ENCODE measurements at places on chromosomes 5 and 9.

- DNase-seq = no peak
Measured at GRCh38 chr5:52727576-52727975, 60.1 kb upstream of the ITGA1 start.

DNA sequence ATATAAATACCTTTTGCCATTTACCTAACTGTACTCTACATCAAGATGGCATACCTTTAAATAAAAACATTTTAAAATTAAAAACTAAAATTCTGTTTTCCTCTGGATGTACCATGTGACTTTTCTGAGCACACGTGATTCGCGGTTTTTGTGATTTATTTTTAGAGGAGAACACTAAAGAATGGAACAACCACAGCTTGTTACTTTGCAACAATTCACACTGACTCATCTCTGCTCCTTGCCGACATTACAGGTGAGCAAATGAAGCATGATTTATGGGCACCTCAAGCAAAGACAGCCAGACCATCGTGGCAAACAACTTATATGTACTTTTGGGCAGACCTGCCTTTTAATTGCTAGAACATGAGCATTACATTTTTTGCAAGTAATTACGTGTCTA lies 61.3 kb downstream of the GDA start:
- DNase-seq = no peak

DNA sequence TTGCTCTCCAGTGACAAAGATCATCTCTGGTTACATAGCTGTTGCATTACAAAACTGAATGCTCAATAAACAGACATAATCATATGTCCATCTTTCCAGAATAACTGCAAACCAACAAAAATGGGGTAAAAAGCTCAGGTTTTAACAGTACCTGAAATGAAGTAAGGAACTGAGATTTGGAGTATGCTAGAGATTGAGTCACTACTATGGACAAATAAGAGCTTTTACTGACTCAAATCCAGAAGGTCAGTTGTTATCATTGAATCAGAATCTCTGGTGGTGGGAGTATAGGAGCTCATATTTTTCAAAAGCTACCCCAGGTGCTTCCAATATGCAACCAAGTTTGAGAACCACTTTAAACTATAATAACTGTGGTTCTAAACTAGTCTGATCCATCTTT lies 4.1 kb upstream of the RAPGEF6 start:
- DNase-seq = no peak

DNA sequence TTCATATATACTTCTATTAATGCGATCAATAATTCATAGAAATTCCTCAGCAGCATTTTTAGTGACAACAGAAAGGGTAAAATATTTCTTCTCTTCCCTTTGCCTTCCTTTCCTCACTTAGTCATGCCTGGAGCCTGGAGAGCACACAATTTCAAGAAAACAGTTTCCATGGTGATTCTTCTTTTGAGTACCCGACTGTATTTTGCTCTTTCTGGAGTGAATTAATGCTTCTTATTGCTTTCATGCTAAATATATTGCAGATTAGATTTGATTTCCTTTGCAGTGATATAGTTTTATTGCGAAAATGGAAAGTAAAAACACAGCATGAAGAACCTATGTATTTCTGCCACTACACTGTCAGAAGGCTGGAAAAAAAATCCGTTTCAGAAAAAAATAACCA lies 153.5 kb downstream of the PPP2R2B start:
- no peak for DNase-seq

GRCh38 chr9:124183772-124184171 lies 74.0 kb upstream of the NEK6 start:
- no peak for DNase-seq

DNA sequence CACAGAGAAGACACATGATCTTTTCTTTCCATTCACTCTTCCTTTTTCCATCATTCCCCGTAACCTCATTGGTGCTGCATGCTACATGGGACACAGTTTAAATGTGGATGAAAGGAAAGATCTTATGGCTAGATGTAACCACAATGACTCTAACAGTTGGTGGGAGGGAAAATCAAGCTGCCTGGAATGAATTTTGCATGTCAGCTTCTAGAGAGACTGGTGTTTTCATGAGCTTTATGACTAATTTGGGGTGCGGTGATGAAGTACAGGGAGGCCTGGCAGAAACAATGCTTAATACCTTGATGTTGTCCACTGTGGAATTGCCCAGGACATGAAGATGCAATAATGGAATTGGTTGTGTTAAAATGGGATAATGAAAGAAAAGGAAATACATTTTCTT lies 55.9 kb upstream of the MYO10 start:
- DNase-seq = no peak

DNA sequence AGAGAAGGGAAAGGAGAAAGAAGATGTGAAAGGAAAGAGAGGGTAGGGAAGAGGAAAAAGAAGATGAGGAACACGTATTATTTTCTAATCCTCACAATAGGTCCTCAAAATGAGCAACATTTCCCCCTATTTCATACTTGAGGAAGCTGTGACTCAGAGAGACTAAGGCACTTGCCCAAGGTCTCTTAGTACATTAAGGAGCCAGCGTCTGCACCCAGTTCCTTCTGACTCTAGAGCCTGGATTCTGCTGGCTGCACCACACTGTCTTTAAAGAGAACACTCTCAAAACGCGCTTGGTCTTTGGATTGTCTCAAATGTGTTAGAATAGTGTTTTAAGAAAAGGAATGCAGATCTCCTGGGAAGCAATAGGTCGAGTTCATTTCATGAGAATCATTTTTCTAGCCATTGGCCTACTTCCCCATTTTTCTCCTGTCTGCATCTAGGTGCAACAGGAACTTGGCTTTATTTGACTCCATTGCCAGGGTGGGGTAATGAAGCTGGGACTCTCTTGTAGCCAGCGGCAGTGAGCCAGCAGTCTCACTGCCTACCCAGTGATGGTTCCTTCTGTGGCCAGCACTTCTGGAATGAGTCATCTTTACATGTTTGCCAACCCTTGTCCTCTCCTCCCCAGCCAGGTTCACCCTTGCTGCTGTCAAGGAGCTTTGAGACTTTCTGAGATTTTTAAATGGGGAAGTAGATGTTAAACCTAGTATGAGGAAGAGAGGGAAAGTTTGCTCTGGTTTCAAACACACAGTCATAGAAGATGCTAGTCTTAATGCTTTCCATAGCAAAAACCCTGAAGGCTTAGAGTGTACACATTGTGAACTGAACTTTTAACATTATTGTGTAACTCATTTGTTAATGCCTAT lies 82.7 kb downstream of the DOCK8 start:
- peak; percentile 51 for DNase-seq

- no peak for DNase-seq
Measured at GRCh38 chr5:119347574-119347973, 8.2 kb upstream of the TNFAIP8 start.

GRCh38 chr5:23072179-23072578 lies 219.0 kb upstream of the CDH12 start:
- no peak for DNase-seq

- peak; percentile 50 for DNase-seq
Measured at GRCh38 chr9:110148384-110148783, 59.6 kb downstream of the C9orf152 start.

DNA sequence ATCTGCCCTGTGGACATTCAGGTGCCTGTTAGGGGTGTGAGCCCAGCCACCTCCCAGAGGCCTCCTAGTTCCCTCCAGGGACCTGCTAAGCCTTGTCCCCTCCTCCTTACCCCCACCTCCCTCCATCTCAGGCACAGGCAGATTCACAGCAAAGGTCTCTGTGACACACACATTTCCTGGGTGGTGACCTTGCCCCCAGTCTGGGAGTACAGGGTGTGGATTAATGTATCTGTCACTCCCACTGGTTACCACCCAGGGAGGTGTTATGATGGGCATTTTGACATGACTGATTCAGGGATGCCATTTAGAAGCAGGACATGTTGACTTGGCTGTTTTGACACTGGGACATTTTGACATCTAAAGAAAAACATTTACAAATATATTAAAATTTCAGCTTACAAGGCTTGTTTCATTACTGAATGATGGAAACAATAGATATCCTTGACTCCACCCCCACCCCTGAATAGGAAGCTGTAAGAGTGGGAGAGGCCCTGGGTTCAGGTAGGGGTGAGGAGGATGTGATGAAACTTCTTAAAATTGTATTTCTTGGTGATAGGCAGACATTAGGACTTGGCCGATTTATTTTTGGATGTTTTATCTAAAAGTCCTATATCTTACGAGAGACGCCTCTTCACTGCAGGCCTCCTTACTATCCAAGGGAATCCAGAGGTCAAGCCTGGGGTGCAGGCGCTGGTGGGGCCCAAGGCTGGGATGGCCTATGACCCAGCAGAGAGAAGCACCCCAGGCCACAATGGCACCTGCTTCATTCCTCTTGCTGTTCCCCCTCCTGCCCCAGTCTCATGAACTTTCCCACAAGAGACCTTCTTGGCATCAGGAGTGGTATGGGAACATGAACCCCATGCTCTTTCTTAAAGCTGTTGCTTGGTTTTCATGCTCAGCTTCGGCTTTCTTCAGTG lies 101.9 kb downstream of the MACROH2A1 start:
- no peak for DNase-seq

GRCh38 chr9:70421272-70422180 lies 7.1 kb upstream of the KLF9 start:
- peak; percentile 54 for DNase-seq

- DNase-seq = no peak
Measured at GRCh38 chr9:127578627-127578951, 33.5 kb upstream of the STXBP1 start.

GRCh38 chr9:126375386-126375785 lies 48.8 kb downstream of the MVB12B start:
- DNase-seq = no peak

DNA sequence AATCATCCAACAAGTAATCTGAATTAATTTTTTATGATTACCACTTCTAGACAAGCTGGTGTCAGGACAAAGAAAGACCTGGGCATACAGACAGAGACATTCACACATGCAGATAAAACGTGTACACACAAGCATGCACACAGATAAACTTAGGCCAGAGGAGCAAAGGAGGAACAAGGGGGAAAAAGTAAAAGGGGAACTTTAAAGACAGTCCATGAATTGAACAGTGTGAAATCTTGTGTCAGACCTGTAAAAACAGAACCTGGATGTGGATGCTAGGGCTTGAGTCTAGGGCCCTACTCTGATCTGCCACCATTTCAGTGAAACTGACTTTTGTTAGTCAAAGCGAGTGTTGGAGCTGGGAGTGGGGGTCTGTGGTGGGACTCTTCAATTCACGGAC lies 11.2 kb upstream of the ZSWIM6 start:
- no peak for DNase-seq

- no peak for DNase-seq
Measured at GRCh38 chr5:126961702-126962101, 68.7 kb downstream of the MARCHF3 start.

DNA sequence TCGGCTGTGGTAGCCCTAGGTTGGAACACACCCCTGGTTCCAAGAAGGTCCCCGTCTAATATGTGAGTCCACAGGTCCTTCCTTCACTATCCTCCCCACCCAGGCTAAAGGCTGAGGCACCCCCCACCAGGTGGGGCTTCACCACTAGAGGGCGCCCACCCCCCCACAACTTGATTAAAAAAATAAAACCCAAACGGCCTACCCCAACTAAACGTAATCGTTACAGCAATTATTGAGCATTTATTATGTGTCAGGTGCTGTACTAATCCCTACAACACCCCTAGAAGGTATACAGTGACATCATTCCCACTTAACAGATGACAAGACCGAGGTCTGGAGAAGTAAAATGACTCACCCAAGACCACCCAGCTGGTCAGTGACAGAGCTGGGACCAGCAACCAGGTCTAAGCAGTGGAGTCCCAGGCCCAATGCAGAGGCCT lies 65.0 kb downstream of the FGF18 start:
- DNase-seq = peak; percentile 30

DNA sequence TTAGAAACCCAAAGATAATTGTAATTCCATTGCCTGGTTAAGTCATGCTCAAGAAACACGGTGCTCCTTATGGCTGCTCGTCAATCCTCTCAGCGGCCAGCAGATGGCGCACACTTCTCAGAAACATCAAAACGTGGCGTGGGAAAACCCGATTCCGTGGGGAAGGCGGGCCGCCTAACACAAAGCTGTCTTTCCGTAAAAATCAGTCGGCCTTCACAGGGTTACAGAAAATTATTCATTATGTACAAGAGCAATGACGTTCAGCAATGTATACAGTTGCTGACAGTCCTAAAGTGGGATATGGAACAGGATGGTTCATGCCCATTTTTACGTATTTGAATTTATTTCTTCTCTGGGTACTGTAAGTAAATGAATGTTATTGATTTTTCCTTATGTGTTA lies 83.5 kb downstream of the PDE4D start:
- peak; percentile 60 for DNase-seq

All from CD4-positive, alpha-beta T cell treated with Interleukin-4 for 4 hours (primary cell).